T-cell (primary cell): ENCODE measurements at places on chromosomes 1 and 21. TPM values are rescaled to one million over a fixed set of nuclear protein-coding genes. Genes with fewer than 3 reads are reported as not detected.

DNA sequence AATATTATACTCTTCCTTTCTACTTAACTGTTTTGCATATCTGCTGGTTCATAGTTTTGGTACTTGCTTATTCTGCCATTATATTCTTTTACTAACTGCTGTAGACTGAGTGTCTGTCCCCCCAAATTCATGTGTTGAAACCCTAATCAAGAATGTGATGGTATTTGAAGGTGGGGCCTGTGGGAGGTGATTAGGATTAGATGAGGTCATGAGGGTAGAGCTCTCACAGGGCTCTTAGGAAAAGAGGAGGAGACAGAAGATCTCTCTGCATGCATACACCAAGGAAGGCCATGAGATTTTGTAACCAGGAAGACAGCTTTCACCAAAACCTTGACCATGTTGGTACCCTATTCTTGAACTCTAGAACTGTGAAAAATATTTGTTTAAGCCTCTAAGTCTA, 354.1 kb upstream of the B3GALT2 start:
- DNase-seq, result no peak

GRCh38 chr1:94027721-94028515, 93.0 kb downstream of the ABCA4 start:
- DNase-seq, result no peak

DNA sequence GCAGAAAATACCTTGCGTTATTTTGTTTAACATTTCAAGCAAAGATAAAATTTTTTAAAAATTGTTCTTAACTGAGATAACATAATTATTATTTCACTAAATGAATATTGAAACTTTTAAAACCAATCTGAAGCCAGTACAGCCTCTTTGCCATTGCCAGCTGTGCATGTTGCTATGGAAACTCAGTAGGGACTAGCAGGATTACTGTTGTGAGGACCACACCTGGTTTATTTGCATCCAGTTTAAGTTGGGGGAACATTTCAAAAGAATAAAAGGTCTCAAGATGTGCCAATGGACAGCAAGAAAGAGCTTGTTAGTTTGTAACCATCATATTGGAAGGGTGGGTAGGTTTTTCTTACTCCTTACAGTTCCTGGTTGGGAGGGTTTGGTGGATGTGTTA, 80.7 kb downstream of the POU2F1 start:
- DNase-seq, result no peak

The LAX1 gene
- total RNA-seq, result 20.0 TPM

DNA sequence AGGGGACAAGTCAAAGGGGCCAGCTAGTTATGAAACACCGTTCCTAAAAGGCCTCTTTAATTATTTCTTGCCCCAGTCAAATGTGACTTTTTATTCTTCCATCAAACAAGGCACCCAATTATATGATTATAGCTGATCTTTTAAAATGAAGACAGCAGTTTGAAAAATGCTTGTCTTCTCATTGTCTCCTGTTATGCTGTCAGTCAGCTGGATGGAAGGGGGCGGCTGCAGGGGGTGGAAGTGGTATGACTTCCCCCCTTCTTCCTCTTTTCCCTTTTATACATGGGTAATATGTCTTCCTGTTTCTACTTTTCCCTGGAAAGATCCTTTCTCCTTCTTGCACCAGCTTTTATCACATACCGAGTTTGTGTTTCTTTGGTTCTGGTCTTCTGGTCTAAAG, 25.8 kb upstream of the KCNA10 start:
- no peak for DNase-seq

GRCh38 chr1:39003281-39003680, 12.2 kb downstream of the AKIRIN1 start:
- DNase-seq, result no peak

The C4BPA gene
- not detected for total RNA-seq

GRCh38 chr21:40120940-40121575, 253.8 kb downstream of the PCP4 start:
- DNase-seq, result no peak

The THEM5 gene
- total RNA-seq, result not detected

- DNase-seq, result no peak
Observed at GRCh38 chr1:74853756-74854155, 120.8 kb downstream of the TYW3 start.

DNA sequence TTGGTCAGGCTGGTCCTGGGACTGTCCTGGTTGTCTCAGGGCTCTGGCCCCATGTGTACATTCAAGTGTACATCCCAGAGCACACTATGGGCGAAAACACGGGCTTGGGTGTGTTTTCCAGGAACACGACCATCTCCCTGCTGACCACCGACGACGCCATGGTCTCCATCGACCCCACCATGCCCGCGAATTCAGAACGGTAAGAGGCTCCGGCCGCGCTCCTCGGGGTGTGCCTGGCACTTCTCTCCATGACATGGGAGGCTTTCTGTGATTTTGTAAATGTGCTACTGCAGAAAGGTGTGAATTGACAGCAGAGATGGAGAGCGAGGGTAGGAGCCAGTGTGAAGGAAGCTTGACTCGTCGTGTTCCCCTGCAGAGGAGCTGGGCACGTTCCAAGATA, 34.4 kb downstream of the PDE9A start:
- DNase-seq, result no peak

GRCh38 chr1:230196077-230196476, 129.0 kb downstream of the GALNT2 start:
- DNase-seq, result no peak

The PRMT2 gene
- 241 TPM for total RNA-seq

DNA sequence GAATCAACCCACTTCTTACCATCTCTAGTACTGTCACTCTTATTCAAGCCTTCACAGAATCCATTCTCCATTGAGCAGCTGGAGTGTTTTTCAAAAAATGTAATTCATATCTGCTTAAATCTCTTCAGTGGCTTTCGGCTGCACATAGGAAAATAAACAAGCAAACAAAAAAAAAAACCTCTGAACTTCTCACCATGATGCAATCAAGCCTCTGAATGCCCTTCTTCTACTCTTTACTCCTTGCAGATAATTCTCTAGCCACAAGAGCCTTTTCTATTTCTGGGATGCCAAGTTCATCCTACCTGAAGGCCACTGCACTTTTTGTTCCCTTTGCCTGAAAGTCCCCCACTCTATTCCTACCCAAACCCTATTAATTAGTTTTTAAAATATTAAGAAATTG, 14.2 kb downstream of the PIGM start:
- DNase-seq, result no peak

DNA sequence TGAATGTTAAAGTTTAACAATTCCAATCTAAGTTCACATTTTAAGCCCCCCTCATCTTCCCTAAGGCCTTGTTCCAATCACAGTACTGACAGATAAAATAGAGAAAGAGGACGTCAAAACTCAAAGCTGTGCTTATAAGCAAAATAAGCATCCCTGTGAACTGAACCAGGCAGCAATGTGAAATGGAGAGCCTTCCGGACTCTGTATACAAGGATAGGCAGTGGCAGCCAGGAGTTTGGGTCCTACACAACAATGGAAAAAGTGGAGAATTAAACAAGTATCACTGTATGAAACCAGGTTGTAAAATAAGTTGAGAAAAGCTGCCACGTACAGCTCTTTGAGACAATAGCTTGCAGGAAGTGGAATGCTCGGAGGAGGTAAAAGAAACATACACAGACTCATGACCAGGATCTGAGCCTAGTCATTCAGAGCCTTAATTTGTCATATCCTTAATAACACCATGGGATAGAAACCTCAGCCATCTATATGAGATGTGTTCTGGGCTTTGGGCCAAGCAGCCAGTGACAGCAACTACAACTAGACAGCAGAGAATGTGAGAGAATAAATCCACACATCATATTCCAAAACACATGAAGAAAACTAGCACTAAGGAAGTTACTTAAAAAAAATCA, 55.2 kb upstream of the PALMD start:
- DNase-seq, result no peak

The MYOC gene
- not detected for total RNA-seq

- DNase-seq, result no peak
Observed at GRCh38 chr21:26374817-26375216, 198.3 kb downstream of the CYYR1 start.

DNA sequence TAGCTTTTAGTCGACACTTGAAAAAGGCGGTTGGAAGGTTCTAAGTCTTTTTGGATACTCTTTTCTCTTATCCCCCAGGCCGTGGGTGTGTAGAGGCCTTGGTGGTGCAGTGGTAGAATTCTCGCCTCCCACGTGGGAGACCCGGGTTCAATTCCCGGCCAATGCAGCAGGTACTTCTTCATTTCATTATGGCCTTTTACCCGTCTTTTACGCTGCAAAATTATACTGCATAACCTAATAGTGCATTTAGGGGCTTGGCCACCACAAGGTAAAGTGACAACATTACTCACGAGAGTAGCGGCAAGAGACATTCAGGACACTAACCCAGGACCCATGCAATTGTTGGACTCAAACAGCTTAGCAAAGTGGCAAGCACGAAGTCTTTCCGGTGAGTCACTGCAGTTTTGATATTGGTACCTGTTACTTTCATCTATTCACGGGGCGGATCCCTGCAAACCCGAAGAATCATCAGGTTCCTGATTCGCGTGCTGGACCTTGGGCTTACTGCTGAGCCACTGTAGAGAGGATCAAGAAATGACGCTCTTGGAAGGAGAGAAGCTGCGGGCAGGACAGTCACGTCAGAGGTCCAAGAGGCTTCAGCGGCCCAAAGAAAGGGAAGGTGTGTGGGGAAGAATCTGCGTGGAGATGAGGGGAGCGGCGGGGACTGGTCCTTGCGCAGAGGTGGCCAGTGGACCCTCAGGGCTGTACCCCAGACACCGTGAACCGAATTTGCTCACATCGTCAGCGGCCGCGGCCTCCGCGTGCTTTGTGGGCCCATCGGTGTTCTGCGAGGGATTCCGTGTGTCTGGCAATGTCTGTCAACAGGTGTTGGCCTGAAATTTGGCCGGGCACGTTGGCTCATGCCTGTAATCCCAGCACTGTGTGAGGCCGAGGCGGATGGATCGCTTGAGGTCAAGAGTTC, 12.9 kb upstream of the RNU1-4 start:
- no peak for DNase-seq

The C1orf141 gene
- total RNA-seq, result not detected

The TNNI3K gene
- 0.89 TPM for total RNA-seq

GRCh38 chr1:193657552-193657951, 471.1 kb upstream of the B3GALT2 start:
- no peak for DNase-seq

DNA sequence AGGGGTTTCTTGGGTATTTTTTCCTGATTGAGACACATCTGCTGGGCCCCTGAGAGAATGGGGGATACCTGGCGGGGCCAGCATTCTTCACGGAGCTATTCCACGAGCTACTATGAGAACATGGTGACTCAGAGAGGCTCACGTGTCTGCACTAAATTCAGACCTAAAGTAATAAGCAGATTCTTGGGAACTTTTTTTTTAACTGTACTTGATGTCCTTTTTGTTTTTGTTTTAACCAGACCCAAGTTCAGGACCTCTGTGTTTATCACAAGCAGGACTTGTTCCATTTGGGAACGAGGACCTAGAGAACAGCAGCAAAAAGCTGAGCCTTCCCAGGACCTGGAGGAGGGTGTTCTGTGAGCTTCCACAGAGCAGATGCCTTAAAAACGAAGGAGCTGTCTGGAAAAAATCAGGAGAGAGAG, 44.0 kb downstream of the EVA1C start:
- no peak for DNase-seq

DNA sequence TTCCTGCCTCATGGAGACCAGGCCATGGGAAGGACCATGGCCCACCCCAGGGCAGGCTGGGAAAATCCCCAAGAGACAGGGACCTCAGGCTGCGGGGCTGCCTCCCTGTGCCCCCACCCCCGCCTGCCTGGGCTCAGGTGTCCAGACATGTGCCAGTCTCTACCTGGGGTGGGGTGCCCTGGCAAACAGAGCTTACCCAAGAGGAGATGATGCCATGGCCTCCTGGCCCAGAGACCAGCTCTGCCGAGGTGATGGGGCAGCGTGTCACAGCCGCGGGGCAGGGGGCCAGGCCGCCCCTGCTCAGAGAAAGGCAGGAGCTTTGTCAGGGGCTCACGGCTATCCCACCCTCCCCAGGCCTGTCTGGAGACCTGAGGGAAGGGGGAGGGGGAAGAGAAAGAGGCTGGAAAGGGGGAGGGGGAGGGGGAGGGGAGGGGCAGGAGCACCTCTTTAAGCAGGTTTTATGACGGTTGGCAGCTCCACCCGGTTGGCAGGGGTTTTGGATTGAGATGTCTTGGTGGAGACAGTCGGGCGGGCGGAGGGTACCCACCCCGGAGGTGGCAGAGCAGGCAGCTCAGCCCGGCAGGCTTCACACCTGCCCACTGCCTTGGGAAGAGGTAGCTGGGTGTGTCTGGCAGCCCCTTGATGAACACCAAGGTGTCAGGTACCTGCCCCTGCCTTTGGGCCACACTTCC, 101.5 kb upstream of the IFFO2 start:
- no peak for DNase-seq

DNA sequence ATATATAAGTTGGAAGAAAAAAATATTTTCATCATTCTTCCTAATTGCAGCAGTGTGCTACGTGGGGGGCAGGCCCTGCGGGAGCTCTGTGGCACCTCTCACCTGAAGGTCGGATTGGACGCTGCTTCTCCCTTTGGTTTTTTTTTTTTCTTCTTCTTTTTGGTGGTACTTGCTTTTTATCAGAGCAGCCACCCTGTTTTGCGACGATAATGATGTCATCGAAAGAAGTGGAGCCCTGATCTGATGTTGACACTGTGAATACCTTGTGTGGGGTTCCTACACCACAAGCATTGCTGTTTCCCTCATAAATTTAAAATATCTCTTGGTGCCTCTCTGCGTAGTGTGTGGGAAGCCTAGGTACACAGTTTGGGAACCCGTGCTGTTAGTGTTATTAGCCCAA, 5.5 kb downstream of the TRAPPC10 start:
- DNase-seq, result no peak

DNA sequence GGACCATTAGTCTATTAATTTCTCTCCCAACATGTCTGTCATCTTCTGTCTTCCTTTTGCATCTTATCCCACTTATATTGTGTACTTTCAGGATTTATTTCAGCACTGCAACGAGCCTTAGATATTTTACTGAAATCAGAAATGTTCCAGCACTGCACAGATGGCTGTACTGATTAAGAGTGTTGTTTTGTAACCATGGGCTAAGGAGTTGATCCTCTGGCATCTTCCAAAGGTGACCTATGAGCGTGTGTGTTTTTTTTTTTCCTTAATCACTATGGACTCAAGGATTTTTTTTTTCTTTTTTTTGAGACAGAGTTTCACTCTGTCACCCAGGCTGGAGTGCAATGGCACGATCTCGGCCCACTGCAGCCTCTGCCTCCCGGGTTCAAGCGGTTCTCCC, 7.1 kb upstream of the DDX59 start:
- DNase-seq, result no peak

The GJC2 gene
- 2.8 TPM for total RNA-seq

DNA sequence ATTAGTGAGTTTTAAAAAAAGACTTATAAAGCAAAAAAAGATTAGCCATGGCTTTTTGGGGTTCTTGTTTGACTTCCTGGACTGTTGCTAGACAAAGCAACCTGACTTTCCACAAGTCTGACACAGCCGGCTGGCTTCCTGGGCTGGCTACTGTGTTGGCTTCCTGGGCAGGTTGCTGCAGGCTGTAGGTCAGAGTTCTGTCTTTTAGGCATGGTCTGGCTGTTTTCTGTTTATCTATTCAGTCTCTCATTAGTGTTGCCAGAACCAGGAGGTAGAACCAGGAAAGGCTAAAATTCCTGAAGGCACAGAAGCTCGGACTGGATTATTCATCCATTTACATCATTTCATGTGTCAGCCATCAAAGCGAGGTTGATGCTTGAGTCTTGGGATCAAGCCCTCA, 88.6 kb upstream of the SLC35F3 start:
- no peak for DNase-seq
